ENCODE measurements at places on chromosomes 7 and 10.

DNA sequence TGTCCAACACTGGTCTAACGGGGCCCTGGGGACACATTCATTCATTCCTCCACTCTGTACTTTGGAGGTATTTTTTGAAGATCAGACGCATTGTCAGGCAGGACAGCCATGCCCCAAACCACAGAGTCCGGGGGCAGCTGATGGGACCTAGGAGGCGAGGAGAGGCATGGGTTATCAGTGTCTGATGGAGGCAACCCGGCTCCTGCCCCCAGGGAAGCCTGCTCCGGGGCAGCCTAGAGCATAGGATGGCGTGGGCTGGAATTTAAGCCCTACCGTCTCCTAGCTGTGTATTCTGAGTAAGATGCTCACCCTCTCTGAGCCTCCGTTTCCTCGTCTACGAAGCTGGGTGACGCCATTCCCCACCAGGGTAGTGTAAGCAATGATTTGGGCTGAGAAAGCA is 55.4 kb upstream of the ELN start:
- DNase-seq = no peak

GRCh38 chr10:46327685-46328084 is 40.9 kb downstream of the ANTXRL start:
- DNase-seq = no peak

DNA sequence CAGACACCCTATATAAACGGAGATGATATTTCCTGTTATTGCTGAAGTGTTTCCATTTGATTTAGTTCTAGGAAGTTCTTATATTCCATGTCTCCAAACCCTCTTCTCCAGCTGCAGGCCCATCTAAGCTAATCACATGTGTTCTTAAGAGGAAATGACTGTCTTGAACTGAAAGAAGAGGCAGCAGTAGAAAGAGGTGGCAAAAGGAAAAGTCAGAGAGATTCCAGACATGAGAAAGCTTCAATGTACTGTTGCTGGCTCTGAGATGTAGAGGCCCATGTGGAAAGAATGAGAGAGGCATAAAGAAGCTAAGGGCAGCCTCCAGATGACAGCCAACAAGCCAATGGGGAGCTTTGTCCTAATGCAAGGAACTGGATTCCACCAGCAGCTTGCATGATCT is 287.2 kb downstream of the GFRA1 start:
- DNase-seq = no peak

DNA sequence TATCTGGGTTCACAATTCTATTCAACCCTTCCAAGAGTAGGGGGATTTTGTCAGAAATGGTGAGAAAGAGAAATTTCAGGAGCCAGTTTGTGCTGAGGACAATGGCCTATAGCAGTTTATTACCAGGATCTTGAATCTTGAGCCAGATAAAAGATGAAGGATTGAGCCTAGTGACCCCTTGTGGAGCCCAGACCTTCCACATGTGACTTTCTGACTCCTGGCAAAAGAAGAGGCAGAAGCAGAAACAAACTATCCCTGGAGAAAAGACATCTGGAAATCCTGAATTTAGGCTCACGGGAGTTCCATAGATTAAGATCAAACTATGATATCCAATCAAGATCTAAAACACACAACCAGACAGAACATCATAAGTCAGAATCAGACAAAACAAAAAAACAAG is 60.9 kb upstream of the CHRM2 start:
- no peak for DNase-seq

- DNase-seq = no peak
Observed at GRCh38 chr7:64045301-64046040, at the start of gene ZNF727. ZNF727 (plus strand) TSS chr7:64045434; CDS start chr7:64045622, 188 bp downstream.

DNA sequence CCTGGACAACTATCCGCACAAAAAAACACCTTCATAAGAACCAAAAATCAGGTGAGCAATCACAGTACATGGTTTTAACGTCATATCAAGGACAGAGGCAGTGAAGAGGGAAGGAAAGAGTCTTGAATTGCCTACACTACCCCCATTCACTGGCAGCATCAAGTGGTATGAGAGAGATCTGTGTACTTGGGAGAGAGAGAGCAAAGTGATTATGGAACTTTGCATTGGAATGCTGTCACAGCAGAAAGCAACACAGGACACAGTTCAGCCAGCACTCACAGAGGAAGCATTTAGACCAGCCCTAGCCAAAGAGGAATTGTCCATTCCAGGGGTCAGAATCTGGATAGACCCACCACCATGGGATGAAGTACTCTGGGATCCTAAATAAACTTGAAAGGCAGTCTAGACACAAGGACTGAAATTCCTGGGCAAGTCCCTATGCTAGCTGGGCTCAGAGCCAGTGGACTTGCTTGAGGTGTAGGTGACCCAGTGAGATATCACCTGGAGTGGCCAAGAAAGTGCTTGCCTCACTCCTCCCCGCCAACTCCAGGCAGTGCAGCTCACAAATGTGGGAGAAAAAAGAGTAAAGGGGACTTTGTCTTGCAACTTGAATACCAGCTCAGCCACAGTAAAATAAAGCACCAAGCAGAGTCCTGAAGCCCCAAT is 30.5 kb upstream of the SFTPD start:
- DNase-seq = no peak

- DNase-seq = no peak
Observed at GRCh38 chr7:132541656-132542055, 34.6 kb downstream of the PLXNA4 start.

DNA sequence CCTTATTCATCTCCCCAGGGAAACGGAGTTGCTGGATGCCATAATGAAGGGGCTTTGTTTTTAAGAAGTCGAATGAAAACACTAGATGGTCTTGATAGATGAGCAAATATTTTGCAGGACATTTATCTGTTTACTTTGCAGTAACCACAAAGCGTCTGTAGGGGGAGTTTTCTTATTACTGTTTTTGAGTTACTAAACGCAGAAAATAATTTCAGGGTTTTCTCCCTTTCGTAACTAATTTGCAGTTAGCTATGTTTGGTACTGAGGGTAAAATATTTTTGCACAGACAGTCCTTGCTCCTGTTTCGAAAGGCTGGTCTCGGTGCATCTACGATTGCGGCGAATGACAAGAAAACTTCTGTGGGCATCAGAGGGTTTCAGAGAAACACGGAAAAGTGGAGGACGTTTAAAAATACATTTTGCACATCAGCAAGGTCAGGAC is 505.6 kb upstream of the MKI67 start:
- no peak for DNase-seq

GRCh38 chr10:69685426-69685801 is 55.4 kb downstream of the FAM241B start:
- no peak for DNase-seq

DNA sequence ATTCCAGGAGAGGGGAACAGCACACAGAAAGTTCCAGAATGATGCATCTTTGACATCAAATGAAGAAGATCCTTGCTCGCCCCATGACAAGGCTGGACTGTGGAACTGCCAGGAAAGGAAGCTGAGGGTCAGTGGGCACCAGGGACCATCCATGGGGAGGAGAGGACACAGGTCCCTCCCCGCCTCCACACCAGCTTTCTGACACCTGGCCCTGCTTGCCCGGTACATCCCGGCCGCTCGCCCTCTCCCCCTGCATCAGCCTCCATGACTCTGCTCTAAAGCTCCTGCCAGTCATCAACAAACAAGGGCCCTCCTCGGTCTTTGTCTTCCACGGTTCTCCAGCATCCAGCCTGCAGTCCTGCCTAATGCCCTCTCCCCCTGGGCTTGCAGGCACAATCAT is 222.3 kb downstream of the GRID1 start:
- no peak for DNase-seq

Data from NCI-H2029 treated with DMSO at 0.1 percent for 48 hours (cell line).